ENCODE measurements at places on chromosomes 5 and 9.

DNA sequence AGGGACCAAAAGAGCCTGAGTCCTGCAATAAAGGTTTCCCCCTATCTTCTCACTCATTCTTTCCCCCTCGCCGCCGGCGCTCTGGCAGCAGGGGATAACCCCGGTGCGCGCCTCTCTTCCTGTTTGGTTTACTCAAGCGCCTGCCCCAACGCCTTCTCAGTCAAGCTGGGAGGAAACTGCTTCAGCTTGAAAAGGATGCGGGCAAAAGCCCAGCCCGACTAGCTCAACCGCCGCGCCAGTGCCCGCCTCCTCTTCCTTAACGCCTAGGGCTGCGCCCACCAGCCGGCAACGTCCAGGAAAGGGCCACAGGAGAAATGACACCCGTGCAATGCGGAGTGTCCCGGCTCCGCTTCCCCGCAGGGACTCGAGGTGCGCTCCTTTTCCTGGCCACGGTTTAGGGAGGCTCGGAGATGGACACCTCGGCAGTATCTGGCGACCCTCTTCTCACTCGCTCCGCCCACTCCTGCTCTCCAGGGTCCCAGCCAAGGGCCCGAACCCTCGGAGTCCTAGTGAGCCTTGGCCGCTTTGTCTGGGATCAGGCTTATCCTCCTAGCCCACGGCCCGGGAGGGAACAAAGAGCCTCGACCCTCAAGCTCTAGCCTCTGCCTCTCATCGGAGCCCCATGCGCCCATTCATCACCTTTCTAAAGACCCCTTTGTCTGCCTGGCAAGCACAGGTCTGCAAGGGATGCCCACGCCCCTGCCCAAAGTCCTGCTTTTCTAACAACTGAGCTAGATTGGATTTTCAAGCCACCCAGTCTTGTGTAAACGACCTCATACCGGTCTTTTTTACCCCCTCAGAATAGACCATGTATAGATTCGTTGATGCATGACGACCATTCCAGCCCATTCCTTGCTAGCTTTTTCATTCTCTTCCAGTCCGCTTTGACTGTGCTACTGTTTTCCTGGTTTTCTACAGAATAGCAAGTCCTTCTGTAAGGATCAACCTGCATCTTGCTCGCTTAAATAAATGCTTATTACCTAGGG, 2.0 kb downstream of the ST8SIA4 start:
- peak; percentile 70 for DNase-seq

DNA sequence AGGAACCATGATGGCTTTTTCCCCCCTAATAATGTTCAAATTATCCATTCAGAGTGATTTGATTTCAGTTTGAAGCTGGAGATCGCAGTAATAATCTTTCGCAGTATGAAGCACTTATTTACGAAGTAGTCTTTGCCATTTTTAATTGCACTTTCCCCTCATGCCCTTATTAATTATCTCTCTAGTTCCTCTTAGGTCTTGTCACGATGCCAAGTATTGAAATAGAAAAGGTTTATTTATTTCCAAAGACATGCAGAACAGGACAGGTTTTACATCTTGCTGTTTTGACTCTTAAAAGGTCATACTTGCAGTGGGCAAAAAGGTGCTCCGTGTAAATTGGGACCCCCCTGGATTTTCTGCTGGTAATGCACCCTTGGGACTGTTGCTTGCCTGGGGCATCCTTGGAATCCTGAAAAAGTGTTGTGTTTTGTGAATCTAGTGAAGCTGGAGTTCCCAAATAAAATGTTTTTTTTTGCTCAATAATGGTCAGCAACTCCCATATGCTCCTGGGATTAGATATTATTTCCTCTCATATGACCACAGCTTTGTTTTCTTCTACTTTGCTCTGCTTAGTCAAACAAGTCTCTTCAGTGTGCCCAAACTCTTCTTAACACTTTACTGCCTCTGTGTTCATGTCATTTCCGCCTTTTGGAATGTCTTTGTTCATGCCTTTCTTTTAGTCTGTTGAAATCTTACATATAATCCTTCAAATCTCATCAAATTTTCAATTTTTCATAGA, 278.3 kb downstream of the TMEM38B start:
- DNase-seq: no peak

DNA sequence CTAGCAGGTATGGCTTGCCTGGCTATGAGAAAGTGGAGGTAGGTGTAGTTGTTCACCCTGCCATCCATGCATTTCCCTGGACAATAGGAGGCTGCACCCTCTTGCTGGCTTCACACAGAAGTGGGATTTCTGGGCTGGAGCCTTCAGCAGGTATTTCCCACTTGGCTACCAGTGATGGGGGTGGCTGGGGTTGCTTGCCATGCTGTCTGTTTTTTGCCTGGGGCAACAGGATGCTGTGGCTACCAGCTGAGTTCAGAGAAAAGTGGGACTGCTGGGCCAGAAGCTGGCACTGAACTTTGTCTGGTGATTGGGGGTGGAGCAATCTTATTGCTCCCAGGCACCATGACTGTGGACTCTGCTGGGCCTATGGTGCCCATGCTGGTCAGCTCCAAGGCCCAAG, 299.6 kb downstream of the FAM170A start:
- no peak for DNase-seq

GRCh38 chr9:136015656-136016571, 54.7 kb upstream of the UBAC1 start:
- DNase-seq: no peak

GRCh38 chr5:142486581-142486980, 161.8 kb upstream of the SPRY4 start:
- no peak for DNase-seq

Data from stimulated activated CD8-positive, alpha-beta memory T cell treated with anti-CD3 and anti-CD28 coated beads, Interleukin-15, amount 100 ng/mL, for 24 hours (primary cell).